Tibial nerve (tissue), 4 donors: ENCODE measurements at places on chromosomes 12 and 14. TPM values are rescaled to one million over a fixed set of nuclear protein-coding genes. Genes with fewer than 3 reads are reported as not detected.

DNA sequence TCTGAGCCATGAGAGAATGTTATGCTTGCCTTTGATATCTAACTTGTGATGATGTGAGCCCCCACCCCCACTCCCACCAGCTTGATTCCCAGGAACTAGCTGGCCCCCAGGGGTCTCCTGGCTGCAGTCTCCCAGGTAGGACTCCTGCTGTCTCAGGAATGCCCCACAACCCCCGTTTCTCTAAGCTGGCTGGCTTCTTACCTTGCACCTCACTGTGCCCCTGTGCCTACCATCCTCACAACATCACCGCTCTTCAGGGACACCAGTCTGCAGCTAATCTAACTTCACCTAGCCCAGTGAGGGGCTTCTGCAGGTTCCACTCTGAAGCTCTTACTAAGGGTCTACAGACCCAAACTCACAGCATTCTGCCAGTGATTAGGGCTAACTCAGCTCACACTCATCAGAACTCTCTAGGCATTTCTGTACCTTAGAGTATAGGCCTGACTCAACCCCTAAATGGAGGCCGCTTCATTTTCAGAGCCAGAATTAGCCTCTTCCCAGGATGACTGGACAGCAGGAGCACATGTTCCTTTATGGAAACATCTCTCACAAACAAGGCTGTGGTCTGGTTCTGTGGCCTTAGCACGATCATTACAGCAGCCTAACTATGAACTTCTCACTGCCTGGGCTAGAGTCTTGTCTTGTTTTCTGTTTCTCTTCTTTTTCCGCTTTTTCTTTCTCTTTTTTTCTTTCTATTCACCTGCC is 72.8 kb upstream of the IFNG-AS1 start:
- H3K36me3 ChIP-seq, result no peaks in the 10 kb centered on the region
- DNase-seq, result no peak
- no peaks in the 10 kb centered on the region for H3K27me3 ChIP-seq
- H3K4me3 ChIP-seq, result no peak overlapping the region
- no peak overlapping the region for H3K27ac ChIP-seq

- DNase-seq, result no peak
- peak overlapping the region; percentile 17 for H3K27ac ChIP-seq
- H3K27me3 ChIP-seq, result no peaks in the 10 kb centered on the region
- H3K4me3 ChIP-seq, result no peak overlapping the region
- H3K36me3 ChIP-seq, result no peaks in the 10 kb centered on the region
These were observed 37.0 kb downstream of the ANAPC7 start for GRCh38 chr12:110366321-110367142.

DNA sequence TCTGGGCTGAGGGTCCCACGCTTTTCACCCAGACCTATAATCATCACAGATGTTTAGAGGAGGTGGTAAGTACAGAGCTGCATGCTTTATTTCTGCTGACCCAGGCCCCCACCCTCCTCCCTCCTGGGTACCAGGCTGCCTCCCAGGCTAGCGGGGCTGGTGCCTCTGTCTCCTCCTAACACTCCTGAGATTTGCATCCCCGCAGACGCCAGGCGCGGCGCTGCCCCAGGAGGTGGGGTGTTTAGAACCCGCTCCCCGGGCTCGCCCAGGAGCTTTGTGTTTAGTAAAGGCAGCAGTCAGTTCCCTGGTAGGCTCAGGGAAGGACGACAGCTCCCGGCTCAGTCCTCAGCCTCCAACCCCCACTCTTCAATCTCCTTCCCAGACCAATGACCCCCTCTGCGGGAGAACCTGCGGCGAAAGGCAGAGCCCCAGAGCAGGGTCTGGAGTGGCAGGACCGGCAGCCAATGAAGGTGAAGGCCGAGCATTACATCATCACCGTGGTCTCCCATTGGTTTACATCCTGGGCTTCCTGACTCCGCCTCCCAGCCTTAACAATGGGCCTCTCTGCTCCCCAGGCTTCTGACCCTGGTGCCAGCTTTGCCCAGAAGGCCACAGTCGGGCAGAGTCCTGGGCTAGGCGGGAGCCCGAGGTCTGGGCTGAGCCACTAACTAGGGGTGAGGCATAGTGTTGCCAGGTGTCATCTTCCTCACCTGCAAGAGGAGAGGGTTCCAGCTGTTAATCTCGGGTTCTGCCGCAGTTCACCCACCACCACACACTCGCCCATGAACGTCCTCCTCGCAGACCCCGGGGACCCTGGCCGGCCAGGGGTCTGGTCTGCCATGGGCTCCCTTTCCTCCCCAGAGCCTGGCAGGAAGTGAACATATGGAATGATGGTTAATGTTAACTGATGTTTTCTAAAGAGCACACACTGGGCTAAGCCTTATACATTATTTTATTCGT is 57.5 kb downstream of the CALM1 start:
- peaks cover 14% of the 10 kb centered on the region for H3K4me1 ChIP-seq
- no peaks in the 10 kb centered on the region for H3K36me3 ChIP-seq
- no peak overlapping the region for H3K4me3 ChIP-seq

- no peak overlapping the region for H3K4me3 ChIP-seq
- DNase-seq, result peak; percentile 91
- peak overlapping the region; percentile 60 for H3K27ac ChIP-seq
- H3K27me3 ChIP-seq, result no peaks in the 10 kb centered on the region
These were observed 86.8 kb downstream of the RFLNA start for GRCh38 chr12:124381456-124382296.

DNA sequence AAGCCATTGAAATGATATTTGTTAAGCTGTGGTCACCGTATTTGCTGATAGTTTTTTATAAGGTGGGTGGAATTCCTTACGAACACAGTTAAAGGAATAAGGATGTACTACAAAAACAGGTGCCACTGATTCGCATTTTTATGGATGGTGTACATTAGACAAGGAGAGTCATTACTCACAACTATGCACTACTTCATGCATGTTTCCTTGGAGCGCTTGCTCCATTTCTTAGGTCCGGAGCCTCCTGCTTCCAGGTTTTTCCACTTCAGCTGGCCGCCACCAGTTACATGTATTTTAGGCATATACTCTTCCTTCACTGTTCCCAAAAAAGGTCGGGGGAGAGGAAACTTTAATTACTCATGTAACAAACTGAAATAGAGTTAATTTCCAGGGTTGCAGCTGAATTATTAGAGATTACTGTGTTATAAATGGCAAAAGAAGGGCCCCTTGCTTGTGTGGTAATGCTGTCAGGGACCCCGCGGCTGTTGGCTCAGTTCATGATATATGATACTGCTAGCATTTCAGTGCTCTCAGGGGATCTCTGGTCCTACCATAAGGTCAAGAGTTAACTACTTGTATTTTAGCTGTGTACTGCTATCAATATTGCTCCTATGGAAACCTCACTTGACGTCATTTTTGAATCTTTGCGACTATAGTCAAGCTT is 454.7 kb downstream of the NPAS3 start:
- no peaks in the 10 kb centered on the region for H3K4me1 ChIP-seq
- H3K4me3 ChIP-seq, result no peak overlapping the region
- DNase-seq, result no peak
- no peak overlapping the region for H3K27ac ChIP-seq

DNA sequence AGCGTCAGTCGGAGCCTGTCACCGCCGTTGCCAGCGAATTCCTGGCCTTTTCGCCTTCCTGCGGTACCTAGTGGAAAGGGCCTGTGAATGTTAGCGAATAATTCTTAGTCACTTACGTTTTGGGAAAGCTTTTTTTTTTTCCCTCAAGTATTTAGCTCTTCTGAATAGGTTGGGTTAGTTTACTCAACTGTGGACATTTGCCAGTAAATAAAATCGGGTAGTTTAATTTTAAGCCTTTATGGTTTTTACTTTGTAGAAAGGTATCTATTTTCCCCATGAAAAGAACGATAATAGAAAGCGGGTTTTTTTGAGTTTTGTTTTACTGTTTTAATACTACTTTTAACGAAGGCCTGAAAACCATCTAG is 1.7 kb downstream of the YY1 start:
- no peak for DNase-seq
- H3K27me3 ChIP-seq, result no peaks in the 10 kb centered on the region
- H3K4me3 ChIP-seq, result peak overlapping the region; percentile 91

GRCh38 chr12:60487284-60487683 is 891.5 kb downstream of the SLC16A7 start:
- no peaks in the 10 kb centered on the region for H3K27me3 ChIP-seq
- no peak overlapping the region for H3K4me3 ChIP-seq
- no peaks in the 10 kb centered on the region for H3K4me1 ChIP-seq
- no peaks in the 10 kb centered on the region for H3K36me3 ChIP-seq

- H3K27ac ChIP-seq, result no peak overlapping the region
- H3K27me3 ChIP-seq, result no peaks in the 10 kb centered on the region
- H3K4me3 ChIP-seq, result no peak overlapping the region
- H3K36me3 ChIP-seq, result no peaks in the 10 kb centered on the region
- no peak for DNase-seq
These were observed 11.7 kb upstream of the CACNA2D4 start for GRCh38 chr12:1929985-1930802.

- DNase-seq, result no peak
- no peaks in the 10 kb centered on the region for H3K27me3 ChIP-seq
- no peak overlapping the region for H3K4me3 ChIP-seq
These were observed 8.9 kb downstream of the MSRB3 start for GRCh38 chr12:65287426-65287825.

GRCh38 chr14:25108959-25109358 is 59.0 kb upstream of the STXBP6 start:
- no peak overlapping the region for H3K4me3 ChIP-seq
- no peak for DNase-seq
- H3K36me3 ChIP-seq, result no peaks in the 10 kb centered on the region
- no peaks in the 10 kb centered on the region for H3K27me3 ChIP-seq

DNA sequence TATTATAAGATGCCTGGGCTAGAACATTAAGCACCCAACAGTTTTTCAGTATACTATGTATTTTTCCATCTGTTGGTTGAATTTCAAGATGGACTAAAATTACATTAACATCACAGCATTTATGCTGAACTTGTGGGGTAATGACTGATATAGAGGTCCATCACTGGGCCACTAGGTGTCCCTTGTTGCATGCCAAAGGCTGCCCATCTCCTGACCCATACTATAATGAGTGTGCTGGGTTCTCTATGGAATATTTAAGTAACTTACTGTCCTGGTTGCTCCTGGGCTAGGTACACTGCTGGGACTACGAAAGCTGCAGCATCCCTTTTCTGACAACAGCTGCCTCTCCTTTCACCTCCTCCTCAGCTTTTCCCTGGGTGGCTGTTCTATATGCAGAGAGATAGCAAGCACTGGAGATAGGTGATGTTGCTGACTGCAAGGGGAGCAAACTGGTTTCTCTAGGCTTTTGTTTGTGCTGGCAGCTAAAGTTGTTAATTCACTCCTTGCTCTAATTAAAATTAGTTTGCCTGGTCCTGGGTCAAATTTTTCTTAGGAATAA is 138.6 kb upstream of the TRHDE start:
- H3K4me1 ChIP-seq, result no peaks in the 10 kb centered on the region
- no peak for DNase-seq
- H3K27ac ChIP-seq, result no peak overlapping the region
- no peak overlapping the region for H3K4me3 ChIP-seq
- no peaks in the 10 kb centered on the region for H3K27me3 ChIP-seq

DNA sequence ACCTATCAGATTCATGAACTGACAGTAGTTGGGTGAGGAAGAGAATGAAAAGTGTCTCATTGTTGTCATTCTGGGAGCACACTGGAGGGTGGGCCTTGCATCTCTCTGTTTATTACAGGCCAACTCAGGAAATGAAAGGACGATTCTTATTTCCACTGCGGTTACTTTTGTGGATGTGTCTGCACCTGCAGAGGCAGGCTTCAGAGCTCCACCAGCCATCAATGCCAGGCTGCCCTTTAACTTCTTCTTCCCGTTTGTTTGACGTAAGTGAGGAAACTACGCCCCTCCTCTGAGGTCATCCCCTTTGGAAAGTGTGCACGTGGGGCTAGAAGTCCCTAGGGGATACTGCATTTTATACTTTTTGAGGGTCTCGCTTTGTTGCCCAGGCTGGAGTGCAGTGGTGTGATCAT is 33.7 kb downstream of the TCTN1 start:
- H3K4me1 ChIP-seq, result no peaks in the 10 kb centered on the region
- H3K27me3 ChIP-seq, result no peaks in the 10 kb centered on the region
- H3K36me3 ChIP-seq, result peaks cover 70% of the 10 kb centered on the region
- H3K27ac ChIP-seq, result no peak overlapping the region
- H3K4me3 ChIP-seq, result no peak overlapping the region

DNA sequence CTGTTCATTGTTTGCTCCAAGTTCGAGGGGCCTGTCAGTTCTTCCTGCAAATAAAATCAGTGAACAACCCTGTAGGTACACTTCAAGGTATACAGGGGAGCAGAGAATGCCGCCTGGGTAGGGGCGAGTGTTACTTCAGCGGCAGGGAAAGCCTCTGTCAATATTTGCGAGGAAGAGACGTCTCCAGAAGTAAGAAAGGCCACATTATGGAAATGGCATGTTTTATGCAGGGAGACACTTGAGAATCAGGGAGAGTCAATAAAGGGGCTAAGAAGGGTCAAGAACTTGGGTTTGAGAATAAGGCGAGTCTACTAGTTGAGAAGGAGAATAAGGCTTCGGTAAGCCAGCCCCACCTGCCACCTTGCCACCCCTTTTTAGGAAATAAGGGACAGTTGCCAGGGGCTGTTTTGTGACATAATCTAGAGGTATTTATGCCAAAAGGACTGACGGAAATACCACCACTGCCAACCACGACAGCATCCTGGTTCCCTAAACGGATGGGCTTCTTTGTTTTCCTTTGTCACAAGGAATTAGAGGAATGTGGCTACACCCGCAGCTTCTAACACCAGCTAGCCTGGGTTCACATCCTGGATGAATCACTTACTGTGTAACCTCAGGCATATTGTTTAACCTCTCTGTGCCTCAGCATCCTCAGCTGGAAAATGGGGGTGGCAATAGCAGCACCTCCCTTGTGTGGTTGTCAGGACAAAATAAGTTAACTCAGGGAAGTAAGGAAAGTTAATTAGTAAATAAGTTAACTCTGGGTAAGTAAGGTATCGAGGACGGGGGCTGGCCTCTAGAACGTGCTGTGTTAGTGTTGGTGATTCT is 67.7 kb downstream of the EID3 start:
- no peak overlapping the region for H3K4me3 ChIP-seq
- no peaks in the 10 kb centered on the region for H3K36me3 ChIP-seq
- H3K27ac ChIP-seq, result no peak overlapping the region
- DNase-seq, result no peak

GRCh38 chr12:6125310-6125608 is 789 bp upstream of the VWF start:
- no peak for DNase-seq
- H3K4me3 ChIP-seq, result no peak overlapping the region
- H3K4me1 ChIP-seq, result no peaks in the 10 kb centered on the region
- no peak overlapping the region for H3K27ac ChIP-seq
- H3K36me3 ChIP-seq, result no peaks in the 10 kb centered on the region

GRCh38 chr12:76782526-76782925 is 18.6 kb downstream of the ZDHHC17 start:
- peak overlapping the region; percentile 18 for H3K27ac ChIP-seq
- peaks cover 25% of the 10 kb centered on the region for H3K4me1 ChIP-seq
- H3K4me3 ChIP-seq, result no peak overlapping the region
- H3K36me3 ChIP-seq, result no peaks in the 10 kb centered on the region
- no peaks in the 10 kb centered on the region for H3K27me3 ChIP-seq
- no peak for DNase-seq

Gene PRKD1
- total RNA-seq, result 30.6 TPM

Gene SOAT2
- 0.30 TPM for total RNA-seq

Gene SCN8A
- 0.39 TPM for total RNA-seq

Gene RTL1
- total RNA-seq, result not detected

Gene CABP1
- not detected for total RNA-seq
